ENCODE measurements at places on chromosomes 6 and 20.

DNA sequence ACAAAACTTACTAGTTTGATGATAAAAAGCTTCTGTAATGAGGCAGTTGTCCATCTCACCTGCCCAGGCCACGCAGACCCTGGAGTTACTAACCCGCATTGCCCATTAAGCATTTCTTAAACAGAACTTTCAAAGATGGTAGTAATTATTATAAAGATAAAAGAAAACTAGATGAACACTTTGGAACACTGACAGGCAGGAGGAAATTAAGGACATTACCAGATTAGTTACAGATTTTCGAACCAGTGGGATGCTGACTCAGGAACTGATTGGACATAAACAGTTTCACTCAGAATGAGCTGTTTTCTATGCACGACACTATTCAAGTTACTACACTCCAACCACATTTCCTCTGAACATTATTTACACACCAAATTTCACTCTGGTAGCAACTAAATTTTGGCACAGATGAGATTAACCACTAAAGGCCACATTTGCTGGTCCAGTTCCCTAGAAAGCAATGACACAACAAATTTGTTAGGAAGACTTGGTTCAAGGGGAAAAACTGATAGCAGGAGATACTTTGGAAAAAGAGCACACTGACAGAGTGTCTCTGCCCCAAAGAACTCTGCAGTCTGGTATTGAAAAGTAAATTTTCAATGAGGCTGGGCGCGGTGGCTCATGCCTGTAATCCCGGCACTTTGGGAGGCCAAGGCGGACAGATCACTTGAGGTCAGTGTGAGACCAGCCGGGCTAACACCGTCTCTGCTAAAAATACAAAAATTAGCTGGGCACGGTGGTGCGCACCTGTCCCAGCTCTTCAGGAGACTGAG, 3.0 kb downstream of the ROMO1 start:
- no peak for DNase-seq

DNA sequence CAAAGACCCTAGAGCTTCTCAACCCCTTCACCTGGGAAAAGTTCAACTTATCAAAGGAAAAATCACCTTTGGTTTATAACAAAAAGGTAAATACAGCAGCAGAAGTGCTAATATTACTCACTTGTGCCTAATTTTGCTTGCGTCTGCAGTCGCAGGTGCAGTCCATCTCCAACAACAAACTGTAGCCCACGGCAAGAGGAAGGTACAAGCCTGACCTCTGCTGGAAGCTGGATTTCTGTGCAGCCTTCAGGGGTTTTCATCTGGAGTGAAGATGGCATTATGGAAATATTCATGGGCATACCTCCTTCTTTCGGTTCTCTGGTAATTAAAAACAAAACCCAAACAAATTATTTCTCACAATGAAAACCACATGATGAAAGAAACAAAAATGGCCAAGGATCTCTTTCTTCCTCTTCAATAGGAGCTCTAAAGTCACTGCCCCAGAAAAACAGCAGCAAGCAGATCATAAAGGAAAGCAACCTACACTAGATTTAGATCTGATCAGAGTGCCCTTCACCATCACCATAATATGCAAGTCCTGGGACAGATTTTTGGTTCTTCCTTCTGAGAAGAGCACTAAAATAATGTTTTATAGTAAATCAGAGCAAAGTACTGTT, 7.8 kb downstream of the UBE3D start:
- DNase-seq = no peak

- no peak for DNase-seq
Observed at GRCh38 chr6:13354331-13355042, 26.1 kb upstream of the TBC1D7 start.

- DNase-seq = no peak
Observed at GRCh38 chr6:80263585-80263984, 157.1 kb downstream of the BCKDHB start.

- DNase-seq = no peak
Observed at GRCh38 chr6:43196337-43196736, 14.3 kb downstream of the CUL9 start.

- DNase-seq = no peak
Observed at GRCh38 chr20:56579301-56579710, 46.3 kb downstream of the FAM209B start.

DNA sequence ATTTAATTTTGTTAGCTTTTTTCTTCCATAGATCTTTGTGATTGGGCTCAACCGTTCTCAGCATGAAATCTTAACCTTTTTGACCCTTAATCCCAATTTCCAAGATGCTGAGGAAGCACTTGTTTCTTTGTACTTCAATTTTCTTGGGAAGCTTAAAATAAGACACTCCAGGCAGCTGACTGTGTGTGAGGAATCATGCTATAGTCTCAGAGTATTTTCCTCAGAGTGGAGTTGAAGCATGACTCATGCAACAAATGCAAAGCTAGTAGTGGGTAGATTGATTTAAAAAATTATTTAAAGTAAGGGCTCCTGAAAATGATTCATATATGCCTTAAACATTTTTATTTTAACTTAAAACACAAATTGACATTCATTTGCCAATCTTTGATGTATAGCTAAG, 168.7 kb downstream of the BTBD3 start:
- DNase-seq = no peak

DNA sequence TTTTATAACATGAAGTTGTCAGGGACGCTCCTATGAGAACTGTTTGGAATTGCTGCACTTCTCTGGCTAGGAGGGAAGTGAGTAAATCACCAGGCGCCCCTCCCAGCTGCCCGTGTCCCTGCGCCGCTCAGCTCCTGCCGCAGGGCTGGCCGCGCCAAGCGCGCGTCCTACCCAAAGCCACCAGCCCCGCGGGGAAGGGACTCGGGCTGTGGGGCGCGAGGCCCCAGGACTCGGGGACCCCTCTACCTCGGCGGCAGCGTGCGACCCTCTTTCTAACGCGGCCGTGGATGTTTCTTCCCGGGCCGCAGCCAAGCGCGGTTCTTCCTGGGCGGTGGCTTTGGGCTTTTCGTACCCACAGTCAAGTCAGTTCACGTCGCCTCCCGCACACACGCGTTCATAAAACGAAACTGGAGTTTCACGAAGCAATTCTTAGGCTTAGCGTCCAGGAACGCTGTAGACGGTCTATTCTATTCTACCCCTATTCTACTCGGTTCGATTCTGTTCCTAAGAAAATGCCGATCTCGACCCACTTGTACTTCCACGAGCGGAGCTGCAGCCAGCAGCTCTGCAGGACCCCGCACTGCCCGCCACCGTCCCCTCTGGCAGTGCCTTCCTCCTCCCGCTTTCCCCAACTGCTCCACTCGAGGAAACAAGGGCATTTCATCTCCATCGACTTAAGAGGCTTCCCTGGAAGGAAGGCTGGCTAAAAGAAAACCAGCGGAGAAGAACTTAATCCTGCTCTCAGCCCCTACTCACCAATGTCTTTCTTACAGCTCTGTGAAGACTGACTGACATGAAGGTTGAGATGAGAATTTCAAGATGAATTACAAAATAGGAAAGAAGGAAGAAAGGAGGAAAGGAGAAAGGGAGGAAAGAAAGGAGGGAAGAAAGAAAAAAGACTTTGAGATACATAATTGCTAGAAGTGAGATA, 15.4 kb downstream of the FOXC1 start:
- DNase-seq = no peak

DNA sequence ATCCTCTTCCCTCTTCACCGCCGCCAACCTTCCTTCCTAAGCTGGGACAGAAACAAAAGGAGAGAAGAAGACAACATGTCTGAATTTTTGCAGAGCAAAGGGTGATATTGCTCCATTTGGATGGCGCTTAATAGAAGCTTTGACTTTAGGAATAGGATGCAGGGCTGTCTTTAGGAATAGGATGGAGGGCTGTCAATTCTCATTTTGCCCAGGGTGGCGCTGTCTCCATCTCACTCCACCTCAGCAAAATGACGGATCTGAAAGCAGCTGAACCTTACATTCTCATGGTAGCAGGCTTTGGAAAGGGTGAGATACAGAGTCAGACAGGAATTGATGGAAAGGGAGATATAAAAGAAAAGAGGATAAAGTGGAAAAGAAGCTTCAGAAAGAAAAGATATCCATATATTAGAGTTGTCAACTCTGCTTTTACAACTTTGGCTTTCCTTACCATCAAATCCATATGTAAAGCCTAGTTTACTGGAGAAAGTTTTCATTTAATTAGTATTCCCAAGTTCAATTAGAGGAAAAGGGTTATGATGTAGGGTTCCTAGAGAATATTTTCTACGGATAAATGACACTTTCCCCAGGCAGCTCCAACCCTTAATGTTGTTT, 2.4 kb downstream of the MTCL3 start:
- no peak for DNase-seq

All from left forelimb (tissue), 1 donor.